T1000 (cell line): ENCODE measurements at places on chromosomes 12 and 14.

GRCh38 chr14:76870166-76870565 is 44.0 kb downstream of the LRRC74A start:
- no peak for DNase-seq

GRCh38 chr12:127284870-127285431 is 982.0 kb upstream of the TMEM132C start:
- DNase-seq: peak; percentile 22

DNA sequence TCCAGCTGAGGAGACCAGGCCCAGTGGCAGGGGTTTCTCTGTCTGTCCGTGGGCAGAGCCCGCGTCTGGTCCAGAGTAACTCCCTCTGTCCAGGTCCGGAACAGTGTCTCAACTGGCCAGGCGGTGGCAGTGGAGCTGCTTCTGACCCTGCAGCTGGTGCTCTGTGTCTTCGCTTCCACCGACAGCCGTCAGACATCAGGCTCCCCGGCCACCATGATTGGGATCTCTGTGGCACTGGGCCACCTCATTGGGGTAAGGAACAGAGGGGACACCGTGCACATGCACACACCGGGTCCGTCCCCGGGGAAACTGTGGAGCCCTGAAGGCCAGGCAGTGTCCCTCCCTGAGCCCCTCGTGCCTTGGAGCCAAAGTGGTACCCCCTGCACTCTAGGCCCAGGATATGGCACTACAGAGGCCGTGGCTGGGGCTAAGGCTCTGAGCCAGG is 1.5 kb downstream of the AQP6 start:
- no peak for DNase-seq

- DNase-seq: no peak
Observed at GRCh38 chr12:68768431-68768939, 22.5 kb downstream of the SLC35E3 start.

DNA sequence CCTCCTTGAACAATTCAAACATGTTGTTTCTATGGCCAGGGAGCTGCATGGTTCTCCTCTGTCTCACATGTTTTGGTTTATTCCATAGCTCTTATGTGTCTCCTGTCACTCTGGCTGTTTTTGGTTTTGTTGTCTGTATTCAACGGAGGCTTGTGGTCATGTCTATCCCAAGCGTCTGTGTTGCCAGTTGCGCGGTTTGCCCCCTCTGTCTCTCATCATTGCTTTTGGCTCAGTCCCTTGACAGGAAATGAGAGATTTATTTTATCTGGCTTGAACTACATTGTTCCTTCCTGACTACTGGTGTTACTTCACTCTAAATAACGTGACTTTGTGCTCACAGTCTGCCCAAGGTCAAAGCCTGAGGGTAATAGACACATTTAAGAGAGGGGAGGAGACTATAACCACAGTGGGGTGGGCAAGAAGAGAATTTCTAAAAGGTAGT is 96.4 kb upstream of the SOX5 start:
- peak; percentile 46 for DNase-seq

DNA sequence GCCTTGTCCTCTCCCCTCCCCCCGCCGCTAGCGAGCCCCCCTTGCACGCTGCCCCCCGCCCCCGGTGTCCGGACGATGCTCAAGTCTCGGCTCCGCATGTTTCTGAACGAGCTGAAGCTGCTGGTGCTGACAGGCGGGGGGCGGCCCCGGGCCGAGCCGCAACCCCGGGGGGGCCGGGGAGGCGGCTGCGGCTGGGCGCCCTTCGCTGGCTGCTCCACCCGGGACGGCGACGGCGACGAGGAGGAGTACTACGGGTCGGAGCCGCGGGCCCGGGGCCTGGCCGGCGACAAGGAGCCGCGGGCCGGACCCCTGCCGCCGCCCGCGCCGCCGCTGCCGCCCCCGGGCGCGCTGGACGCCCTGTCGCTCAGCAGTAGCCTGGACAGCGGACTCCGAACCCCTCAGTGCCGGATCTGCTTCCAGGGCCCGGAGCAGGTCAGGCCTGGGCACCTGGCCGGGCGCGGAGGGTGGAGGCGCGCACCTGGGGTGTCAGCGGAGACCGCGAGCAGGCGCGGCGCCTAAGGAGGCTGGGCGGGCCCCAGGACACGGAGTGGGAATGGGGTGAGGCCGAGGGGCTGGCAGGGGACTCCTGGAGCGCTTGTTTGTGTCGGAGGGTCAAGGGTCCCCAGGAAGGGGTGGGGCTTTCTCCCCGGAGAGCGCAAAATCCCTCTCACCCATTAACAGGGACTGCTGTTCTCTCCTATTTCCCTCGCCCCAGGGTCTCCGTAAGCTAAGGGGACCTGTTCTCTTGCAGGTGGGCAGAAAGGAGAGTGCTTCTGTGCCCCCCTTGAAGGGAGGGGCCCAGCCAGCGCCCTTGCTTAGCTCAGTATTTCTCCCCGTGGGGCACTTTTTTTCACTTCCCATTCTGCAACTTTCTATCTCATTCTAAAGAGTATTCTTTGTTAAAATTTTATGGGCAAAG is 810 bp downstream of the MARCHF9 start:
- peak; percentile 97 for DNase-seq

- no peak for DNase-seq
Observed at GRCh38 chr12:124314766-124315165, 19.9 kb downstream of the RFLNA start.

DNA sequence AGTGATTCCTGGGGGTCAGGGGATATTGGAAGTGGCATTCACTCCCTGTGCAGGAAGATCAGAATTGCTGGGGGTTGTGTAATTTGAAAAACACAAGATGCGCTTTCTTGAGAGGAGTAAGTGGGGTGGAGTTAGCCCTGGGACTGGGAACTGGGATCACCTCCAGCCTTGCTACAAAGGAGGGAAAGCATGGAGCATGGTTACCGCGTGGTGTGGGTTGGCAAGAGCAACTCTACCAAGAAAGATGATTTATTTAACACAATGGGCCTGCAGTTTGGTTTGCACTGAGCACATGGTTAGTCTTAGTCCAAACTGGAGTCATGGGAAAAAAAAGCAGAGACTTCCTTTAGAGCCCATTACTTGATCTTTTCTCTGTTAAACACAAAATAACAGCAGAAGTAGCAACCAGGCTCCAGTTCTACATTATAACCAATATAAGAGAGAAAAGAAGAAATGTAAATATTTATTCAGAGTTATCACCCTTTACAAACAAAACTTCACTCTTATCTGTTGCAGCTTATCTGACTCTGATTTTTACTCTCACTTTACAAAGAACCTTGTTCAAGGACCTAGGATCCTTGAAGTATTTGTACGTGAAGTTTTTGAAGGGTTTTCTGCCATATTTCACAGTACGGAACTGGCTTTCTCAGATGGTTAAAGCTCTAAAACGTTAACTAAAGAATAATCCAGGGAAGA is 2.1 kb upstream of the NIN start:
- no peak for DNase-seq

DNA sequence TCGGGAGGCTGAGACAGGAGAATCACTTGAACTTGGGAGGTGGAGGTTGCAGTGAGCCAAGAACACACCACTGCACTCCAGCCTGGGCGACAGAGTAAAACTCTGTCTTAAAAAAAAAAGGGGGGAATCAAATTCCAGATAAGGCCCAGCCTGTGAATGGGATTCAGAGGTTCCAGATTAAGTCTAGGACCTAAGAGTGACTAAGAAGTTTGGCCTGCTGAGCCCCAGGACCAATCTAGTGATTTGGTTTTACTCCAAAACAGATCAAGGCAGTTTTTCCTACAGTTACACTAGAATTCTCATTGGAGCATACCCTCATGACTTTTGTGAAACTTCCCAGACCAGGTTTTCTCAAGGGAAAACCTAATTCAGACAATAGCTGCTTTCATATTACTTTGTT is 22.8 kb downstream of the EXOC5 start:
- no peak for DNase-seq

DNA sequence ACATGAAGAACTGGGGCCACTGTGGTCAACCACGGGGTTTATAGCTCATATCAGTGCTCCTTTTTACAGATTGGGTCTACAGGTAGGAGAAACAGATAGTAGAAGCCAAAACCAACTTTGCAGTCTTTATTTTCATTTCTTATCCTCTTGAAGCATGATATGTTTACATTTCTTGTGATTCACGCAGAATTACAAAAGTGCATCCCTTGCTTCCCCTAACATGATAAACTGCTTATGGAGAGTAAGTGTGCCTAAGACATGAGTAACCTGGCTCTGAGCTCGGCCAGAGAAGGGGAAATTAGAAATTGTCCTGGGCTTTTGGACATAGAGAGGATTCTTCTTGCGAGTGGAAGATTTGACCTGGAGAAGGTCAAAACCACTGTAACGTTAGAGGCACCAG is 18.4 kb downstream of the PWP1 start:
- DNase-seq: no peak

GRCh38 chr12:93427779-93428564 is 13.8 kb downstream of the UBE2N start:
- no peak for DNase-seq

DNA sequence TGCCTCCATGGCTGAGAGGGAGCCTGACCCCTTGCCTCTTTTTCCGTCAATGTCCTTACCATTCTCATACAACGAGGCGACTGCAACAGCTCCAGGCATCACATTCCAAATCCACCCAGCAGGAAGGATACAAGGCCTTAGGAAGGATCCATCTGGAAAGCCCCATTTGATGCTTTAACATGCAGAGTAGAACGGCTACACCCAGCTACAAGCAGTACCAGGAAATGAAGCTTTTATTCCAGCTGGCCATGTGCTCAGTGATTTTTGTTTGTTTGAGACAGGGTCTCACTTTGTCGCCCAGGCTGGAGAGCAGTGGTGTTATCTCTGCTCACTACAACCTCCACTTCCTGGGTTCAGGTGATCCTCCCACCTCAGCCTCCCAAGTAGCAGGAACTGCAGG is 124.8 kb downstream of the TMEM132D start:
- DNase-seq: no peak

DNA sequence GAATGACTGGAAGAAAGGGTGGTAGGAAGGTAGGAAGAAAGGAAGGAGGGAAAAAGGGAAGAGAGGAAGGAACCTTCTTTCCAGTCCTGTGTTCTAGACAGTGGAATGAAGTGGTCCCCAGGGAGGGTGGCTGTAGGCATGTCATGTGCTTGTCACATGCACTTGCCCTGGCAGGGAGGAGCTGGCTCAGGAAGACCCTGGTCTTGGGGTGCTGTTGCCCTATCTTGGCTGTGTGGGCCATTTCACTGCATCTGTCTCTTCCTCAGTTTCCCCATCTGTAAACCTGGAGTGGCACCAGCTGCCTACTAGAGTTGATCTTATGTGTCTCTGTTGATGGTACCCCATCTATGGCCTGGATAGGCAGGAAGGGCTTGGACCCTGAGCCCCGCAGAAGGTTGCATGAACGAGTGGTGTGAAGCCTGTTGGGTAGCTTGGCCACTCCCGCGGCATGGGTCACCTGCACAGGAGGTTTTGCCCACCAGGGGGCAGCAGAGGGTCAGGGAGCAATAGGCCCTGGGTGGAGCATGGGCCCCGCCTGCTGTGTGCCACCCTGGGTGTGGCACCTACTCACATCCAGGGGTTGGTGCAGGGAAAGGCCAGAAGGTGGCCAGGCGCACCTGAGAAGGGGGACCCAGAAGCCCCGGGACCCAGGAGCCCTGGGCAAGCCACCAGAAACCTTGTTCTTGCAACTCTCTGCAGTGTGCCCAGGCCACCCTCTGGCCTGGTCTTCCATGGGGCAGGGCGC is 25.1 kb downstream of the MEG3 start:
- DNase-seq: peak; percentile 28

DNA sequence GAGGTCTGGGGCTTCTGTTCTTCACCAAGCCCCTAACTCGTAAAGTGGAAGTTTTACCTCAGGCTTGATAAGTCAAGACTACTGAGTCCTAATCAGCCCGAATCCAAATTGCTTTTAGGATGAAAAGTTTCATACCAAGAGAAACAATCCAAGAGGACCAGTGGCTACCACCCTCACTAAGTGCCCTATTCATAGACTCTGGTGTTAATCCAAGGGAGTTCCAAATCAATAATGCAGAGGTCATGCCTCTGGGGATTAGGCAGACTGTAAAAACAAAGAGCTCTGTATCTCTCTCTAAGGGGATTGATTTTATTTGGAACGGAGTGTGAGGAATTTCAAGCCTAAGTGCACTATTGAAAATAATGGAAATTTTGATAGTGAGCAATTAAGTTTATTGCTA is 76.3 kb upstream of the LMNTD1 start:
- DNase-seq: no peak

GRCh38 chr12:107322063-107322462 is 228.7 kb upstream of the CRY1 start:
- no peak for DNase-seq

GRCh38 chr14:57435923-57436322 is 45.5 kb downstream of the NAA30 start:
- DNase-seq: no peak

GRCh38 chr14:60803871-60804270 is 69.3 kb downstream of the MNAT1 start:
- no peak for DNase-seq

- no peak for DNase-seq
Observed at GRCh38 chr12:47156167-47156736, 76.5 kb upstream of the AMIGO2 start.

GRCh38 chr12:6434205-6435140 is 10.3 kb upstream of the CD27 start:
- DNase-seq: no peak

GRCh38 chr12:116161588-116161987 is 115.9 kb downstream of the MED13L start:
- no peak for DNase-seq

GRCh38 chr12:100610666-100611430 is 37.4 kb downstream of the GAS2L3 start:
- no peak for DNase-seq

DNA sequence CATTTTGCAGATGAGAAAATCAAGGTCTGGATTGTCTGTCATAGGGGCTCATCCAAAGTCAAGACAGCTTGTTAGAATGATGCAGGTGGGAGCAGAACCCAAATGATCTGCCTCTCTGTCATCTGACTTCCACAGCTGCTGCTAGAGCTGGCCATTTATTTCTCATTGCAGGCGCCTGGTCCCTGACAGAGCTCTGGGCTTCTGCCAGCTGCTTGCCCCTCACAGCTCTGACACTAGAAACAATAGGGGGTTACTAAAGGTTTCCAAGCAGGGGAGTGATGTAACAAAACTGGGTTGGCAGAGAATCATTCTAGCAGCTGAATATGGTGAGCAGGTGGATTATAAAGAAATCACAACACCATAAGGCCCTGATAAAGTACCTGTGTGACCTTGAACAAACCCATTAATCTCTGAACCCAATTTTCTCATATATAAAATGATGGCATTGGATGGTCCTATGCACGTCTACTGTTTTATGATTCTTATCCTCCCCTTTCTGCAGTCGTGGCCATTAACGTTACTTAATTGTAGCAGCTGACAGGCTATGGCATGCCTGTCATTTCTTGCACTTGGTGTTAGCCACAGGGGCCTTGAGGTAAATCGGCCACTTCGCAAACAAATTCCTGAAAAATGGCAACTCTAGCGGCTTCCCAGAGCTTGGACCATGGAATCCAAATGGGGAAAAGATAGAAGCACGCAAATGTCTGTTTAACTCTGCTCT is 134.6 kb downstream of the RMST start:
- DNase-seq: no peak

- no peak for DNase-seq
Observed at GRCh38 chr14:76080025-76080424, 71.7 kb upstream of the GPATCH2L start.

GRCh38 chr12:118189741-118190191 is 53.8 kb downstream of the PEBP1 start:
- no peak for DNase-seq

- no peak for DNase-seq
Observed at GRCh38 chr14:44149597-44149996, 357.5 kb downstream of the FSCB start.

GRCh38 chr12:77402716-77403115 is 337.3 kb upstream of the E2F7 start:
- DNase-seq: no peak

- no peak for DNase-seq
Observed at GRCh38 chr14:50242096-50242495, 10.7 kb upstream of the SOS2 start.
